ENCODE measurements at places on chromosomes 1 and 21. TPM values are rescaled to one million over a fixed set of nuclear protein-coding genes. Genes with fewer than 3 reads are reported as not detected.
A peak's percentile ranks its signal among the peaks of the same experiment; 100 is the strongest.

DNA sequence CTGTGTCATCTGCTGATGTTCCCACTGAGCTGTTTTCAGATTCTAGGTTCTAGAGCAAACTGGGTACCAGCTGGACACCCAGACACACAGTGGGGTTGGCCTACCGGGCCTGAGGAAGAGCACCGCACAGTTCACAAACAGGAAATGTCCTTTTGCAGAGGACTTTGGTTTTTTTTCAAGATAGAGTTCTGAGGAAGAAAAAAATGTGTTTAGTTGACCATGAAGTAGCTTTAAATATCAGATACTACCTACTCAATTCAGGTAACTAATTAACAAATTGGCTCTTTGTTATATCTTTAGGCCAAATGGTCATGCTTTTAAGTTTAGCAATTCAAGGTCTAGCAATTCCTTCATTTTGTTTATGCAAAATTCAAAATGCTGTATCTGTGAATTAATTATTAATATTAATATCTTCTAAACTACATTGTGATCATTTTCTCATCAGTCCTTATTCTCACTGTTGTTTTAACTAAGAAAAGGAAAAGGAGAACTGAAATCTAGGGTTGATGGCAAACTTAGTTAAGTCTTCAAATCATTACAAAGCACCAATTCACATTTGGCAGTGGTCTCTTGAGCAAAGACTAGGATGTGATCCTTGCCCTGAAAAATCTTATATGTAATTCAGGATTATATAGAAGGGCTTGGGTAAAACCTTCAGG, 17.2 kb upstream of the NCF2 start:
- H3K27ac ChIP-seq, result no peak overlapping the region
- H3K4me1 ChIP-seq, result peaks cover 8% of the 10 kb centered on the region
- no peak for DNase-seq
- no peaks in the 10 kb centered on the region for H3K27me3 ChIP-seq
- H3K36me3 ChIP-seq, result no peaks in the 10 kb centered on the region
- no peak overlapping the region for H3K4me3 ChIP-seq

- no peaks in the 10 kb centered on the region for H3K4me1 ChIP-seq
- no peak overlapping the region for H3K27ac ChIP-seq
- no peaks in the 10 kb centered on the region for H3K27me3 ChIP-seq
- H3K4me3 ChIP-seq, result no peak overlapping the region
- DNase-seq, result no peak
- no peaks in the 10 kb centered on the region for H3K36me3 ChIP-seq
Measured at GRCh38 chr1:44012404-44012803, 18.9 kb downstream of the SLC6A9 start.

GRCh38 chr1:219066631-219067349, 106.9 kb upstream of the LYPLAL1 start:
- H3K36me3 ChIP-seq, result no peaks in the 10 kb centered on the region
- H3K27me3 ChIP-seq, result no peaks in the 10 kb centered on the region
- no peaks in the 10 kb centered on the region for H3K4me1 ChIP-seq
- no peak overlapping the region for H3K4me3 ChIP-seq
- peak overlapping the region; percentile 84 for H3K27ac ChIP-seq

- DNase-seq, result no peak
- H3K27me3 ChIP-seq, result no peaks in the 10 kb centered on the region
- H3K4me3 ChIP-seq, result no peak overlapping the region
- no peak overlapping the region for H3K27ac ChIP-seq
Measured at GRCh38 chr1:112298558-112298957, 97.5 kb upstream of the CTTNBP2NL start.

DNA sequence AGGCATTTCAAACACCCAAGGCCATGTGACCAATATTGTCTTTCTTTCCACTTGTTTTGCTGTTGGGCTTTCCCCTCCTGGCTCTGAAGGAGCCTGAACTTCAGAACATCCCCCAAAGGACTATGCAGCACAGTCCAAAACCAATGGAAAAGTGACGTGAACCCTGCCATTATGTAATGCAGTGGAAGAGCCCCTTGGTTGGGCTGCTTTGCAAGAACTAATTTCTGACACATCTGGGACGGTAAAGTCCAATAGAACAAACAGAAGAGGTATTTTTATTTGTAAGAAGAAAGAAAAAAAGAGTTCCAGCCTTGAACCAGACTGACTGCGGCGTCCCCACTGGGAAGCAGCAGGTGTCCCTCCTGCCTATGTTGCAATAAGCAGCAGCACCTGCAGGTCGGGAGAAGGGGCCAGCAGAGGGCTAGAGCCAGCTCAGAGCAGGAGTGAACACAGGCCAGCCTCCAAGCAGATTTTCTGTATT, 116.7 kb downstream of the CDC7 start:
- no peak overlapping the region for H3K27ac ChIP-seq
- no peaks in the 10 kb centered on the region for H3K36me3 ChIP-seq
- no peaks in the 10 kb centered on the region for H3K4me1 ChIP-seq
- H3K27me3 ChIP-seq, result no peaks in the 10 kb centered on the region

DNA sequence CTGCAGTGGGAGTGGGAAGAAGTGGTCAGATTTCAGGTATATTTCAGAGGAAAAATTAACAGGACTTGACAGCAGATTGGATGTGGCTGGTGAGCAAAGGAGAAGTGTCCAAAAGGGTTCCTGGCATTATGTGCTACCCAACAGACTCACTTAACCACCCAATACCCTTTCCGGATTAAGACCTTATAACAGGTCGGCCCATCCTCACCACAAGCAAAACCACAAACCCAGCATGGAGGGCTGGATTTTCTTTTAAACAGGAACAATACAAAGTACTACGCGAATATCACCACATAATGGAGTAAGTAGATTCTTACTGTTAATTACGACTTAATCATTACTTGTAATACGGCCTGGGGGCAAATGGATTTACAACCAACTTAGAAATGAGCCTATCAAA, 59.2 kb downstream of the WDR64 start:
- H3K4me3 ChIP-seq, result no peak overlapping the region
- no peaks in the 10 kb centered on the region for H3K27me3 ChIP-seq
- H3K36me3 ChIP-seq, result no peaks in the 10 kb centered on the region

DNA sequence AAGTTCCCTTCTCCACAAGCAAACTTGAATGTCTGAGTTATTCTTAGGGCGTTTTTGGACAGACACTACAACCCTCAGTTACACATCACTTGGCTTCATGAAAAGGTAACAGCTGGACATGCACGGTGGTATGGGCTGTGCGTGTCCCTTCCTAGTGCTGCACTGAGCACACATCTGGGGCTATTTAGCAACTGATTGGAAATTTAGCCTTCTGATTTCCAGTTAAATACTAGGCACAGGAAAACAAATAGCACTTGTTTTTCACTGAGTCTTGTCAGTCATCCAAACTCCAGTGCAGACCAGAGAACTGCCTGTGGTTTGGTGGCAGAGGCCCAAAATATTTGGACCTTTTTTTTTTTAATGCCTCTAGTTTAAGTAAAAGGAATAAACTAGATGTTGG, 134.7 kb downstream of the TGFBR3 start:
- no peak overlapping the region for H3K4me3 ChIP-seq
- peak; percentile 45 for DNase-seq
- H3K27me3 ChIP-seq, result no peaks in the 10 kb centered on the region
- H3K36me3 ChIP-seq, result no peaks in the 10 kb centered on the region
- peak overlapping the region; percentile 87 for H3K27ac ChIP-seq
- H3K4me1 ChIP-seq, result peaks cover 8% of the 10 kb centered on the region

- no peak within 1 kb of the TSS for H3K4me3 ChIP-seq
- no peaks in the 10 kb centered on the region for H3K4me1 ChIP-seq
- no peak for DNase-seq
- no peaks in the 10 kb centered on the region for H3K36me3 ChIP-seq
Measured at GRCh38 chr1:163202833-163203451, at the start of gene RGS5. Gene RGS5 (minus strand): TSS chr1:163202916. CDS start chr1:163202835, 81 bp downstream.

- H3K27me3 ChIP-seq, result no peaks in the 10 kb centered on the region
- H3K36me3 ChIP-seq, result no peaks in the 10 kb centered on the region
- H3K4me1 ChIP-seq, result no peaks in the 10 kb centered on the region
- no peak overlapping the region for H3K27ac ChIP-seq
- DNase-seq, result no peak
- H3K4me3 ChIP-seq, result no peak overlapping the region
Measured at GRCh38 chr21:25487046-25487594, 120.2 kb downstream of the MRPL39 start.

DNA sequence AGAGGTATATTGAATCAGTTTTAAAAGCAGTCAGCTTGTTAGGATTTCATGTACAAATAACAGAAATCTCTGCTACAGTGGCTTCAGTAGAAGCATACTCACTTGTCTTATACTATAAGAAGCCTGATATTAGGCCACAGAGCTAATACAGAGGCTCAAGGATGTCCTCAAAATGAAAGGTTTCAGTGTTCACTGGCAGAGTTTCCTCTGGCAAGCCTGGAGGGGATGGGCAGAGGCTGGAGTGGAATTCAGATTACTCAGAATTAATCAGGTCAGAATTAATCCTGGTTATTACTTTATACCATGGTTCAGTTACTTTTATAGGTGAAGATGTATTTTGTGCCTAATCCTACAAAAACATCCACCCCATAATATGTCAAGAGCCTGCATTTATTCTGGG, 520.5 kb downstream of the USP25 start:
- no peaks in the 10 kb centered on the region for H3K36me3 ChIP-seq
- no peak overlapping the region for H3K27ac ChIP-seq
- no peaks in the 10 kb centered on the region for H3K4me1 ChIP-seq
- no peaks in the 10 kb centered on the region for H3K27me3 ChIP-seq

- H3K27ac ChIP-seq, result no peak overlapping the region
- DNase-seq, result no peak
- H3K4me1 ChIP-seq, result peaks cover 6% of the 10 kb centered on the region
- no peak overlapping the region for H3K4me3 ChIP-seq
Measured at GRCh38 chr1:54381524-54381923, 24.7 kb downstream of the SSBP3 start.

GRCh38 chr1:77281491-77282186, at the start of gene AK5:
Gene AK5 (plus strand): TSS chr1:77282019. CDS start chr1:77282314, 295 bp downstream.
- no peaks in the 10 kb centered on the region for H3K4me1 ChIP-seq
- H3K4me3 ChIP-seq, result peak within 1 kb of the TSS; percentile 20
- no peak for DNase-seq
- H3K27me3 ChIP-seq, result no peaks in the 10 kb centered on the region

DNA sequence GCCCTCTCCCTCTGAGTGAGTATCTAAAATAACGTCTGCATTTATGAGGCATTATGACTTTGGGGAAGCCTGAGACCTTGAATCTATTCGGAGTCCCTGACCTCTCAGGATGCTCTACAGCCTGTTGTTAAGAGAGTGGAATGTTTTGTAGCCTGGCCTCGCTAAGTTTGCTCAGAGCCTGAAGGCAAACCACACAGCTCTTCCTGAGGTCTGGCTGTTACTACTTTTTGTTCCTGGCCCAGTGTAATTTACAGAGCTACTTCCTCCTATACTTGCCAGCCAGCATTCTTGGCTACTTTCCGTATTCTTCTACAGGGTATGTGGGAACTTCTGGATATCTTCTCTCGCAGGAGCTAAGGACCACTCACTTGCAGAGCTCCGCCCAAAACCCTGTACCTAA, 3.6 kb upstream of the ZMYM4 start:
- no peaks in the 10 kb centered on the region for H3K27me3 ChIP-seq
- no peak overlapping the region for H3K4me3 ChIP-seq
- no peaks in the 10 kb centered on the region for H3K4me1 ChIP-seq
- H3K27ac ChIP-seq, result peak overlapping the region; percentile 43
- H3K36me3 ChIP-seq, result no peaks in the 10 kb centered on the region

DNA sequence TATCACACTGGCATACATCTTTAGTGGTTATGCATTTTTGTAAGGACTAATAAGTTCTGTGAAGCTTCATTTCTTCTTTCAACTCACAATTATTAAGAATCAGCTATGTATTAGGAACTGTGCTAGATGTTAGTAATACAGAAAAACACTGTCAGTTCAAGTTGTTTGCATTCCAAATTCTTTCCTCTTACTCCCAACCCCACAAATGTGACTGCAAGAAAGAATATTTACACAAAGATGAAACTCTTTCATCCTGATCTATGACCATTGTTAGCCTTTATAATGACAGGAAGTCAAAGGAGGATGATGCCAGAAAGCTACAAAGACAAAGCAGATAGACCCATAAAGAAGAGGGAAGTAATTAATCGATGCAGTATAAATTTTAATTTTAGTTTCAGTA, 21.0 kb upstream of the GADD45A start:
- no peaks in the 10 kb centered on the region for H3K4me1 ChIP-seq
- H3K27ac ChIP-seq, result no peak overlapping the region
- no peaks in the 10 kb centered on the region for H3K27me3 ChIP-seq
- H3K36me3 ChIP-seq, result no peaks in the 10 kb centered on the region
- H3K4me3 ChIP-seq, result no peak overlapping the region

BARHL2 gene
- not detected for total RNA-seq

UBE2J2 gene
- 61.5 TPM for total RNA-seq

GPR3 gene
- total RNA-seq, result 0.55 TPM

EPS15 gene
- total RNA-seq, result 30.7 TPM

GPX7 gene
- 5.9 TPM for total RNA-seq

C1orf94 gene
- total RNA-seq, result not detected

IQGAP3 gene
- total RNA-seq, result 0.09 TPM

TRABD2B gene
- total RNA-seq, result 0.76 TPM

TTC39A gene
- 0.26 TPM for total RNA-seq

AADACL3 gene
- not detected for total RNA-seq

EFNA1 gene
- total RNA-seq, result 49.1 TPM
